Stimulated activated CD8-positive, alpha-beta memory T cell treated with anti-CD3 and anti-CD28 coated beads, Interleukin-7, amount 100 ng/mL, for 1 hour (primary cell): ENCODE measurements at places on chromosomes 5 and 9.

DNA sequence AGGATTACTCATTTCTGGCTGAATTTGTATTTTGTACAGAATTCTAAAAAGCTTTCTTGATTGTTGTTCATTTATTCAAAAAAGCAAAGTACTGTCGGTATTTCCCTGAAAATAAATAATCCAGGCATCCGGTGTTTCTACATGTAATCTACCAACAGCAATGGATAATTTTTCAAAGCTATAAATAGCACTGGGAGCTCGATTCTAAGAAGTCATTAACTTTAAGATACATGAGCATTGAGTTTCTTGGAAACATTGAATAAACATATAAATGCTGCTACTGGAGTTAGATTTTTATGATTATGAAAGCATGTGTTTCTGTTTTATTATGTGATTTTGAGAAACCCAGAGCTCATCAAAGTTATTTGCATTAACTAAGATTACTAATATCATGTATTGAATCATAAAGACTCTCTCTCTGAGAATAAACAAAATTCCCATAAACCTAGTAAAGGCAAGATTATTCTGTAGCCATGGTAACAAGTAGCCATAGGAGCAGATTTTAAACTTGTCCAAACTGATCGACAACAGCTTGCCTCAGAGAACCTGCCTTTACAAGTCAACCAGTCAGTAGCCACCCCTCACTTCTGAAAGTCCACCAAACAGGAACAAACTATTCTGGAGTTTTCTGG is 197.0 kb downstream of the DRD1 start:
- DNase-seq = no peak

GRCh38 chr5:168580227-168580508 is 1.0 kb upstream of the PANK3 start:
- no peak for DNase-seq

- DNase-seq = peak; percentile 25
Observed at GRCh38 chr9:86946201-86947145, 833 bp downstream of the GAS1 start.

- no peak for DNase-seq
Observed at GRCh38 chr9:106423575-106423974, 439.4 kb upstream of the ZNF462 start.

GRCh38 chr5:179255527-179256327 is 89.5 kb downstream of the ADAMTS2 start:
- DNase-seq = no peak
